AG10803 (cell line): ENCODE measurements at places on chromosomes 6 and 20.
A peak's percentile ranks its signal among the peaks of the same experiment; 100 is the strongest.

GRCh38 chr20:385448-385847 is 4.9 kb downstream of the TRIB3 start:
- DNase-seq, result no peak

DNA sequence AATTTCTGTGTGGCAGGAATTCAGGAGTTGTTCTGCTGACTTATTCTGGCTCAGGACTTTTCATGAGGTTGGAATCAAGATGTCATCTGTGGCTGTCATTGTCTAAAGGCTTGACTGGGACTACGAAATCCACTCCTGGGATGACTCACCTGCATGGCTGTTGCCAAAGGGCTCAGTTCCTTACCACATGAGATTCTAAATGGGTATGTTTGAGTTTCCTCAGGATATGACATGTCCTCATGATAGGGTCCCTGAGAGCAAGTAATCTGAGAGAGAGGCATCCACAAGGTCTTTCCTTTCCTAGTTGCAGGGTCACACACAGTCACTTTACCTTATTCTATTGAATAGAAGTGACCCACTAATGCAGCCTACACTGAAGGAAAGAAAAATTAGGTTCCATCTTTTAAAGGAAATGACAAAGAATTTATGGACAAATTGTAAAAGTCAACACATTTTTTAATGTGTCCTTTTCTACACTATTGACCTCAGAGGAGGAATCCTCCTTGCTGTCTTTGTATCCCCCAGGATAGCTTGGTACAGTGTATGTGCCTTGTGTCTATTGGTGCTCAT is 1025.0 kb upstream of the GJE1 start:
- peak; percentile 43 for DNase-seq

- peak; percentile 81 for DNase-seq
These were observed 302.3 kb downstream of the TENT5A start for GRCh38 chr6:81450180-81450579.

DNA sequence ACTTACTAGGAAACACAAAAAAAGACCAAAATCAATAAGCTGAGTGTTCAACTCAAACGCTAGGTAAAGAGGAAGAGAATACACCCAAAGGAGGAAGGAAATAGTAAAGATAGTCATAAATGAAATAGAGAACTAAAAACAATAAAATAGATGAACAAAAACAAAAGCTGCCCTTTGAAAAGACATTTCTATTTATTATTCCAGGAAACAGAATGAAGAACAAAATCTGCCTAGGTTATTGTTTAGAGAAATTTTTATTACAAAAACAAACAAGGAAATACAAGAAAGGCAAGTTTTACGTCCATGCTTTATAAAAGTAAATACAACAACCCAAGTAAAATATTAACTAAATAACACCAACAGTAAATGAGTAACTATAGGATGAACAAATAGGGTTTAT is 20.1 kb downstream of the HLA-DMB start:
- no peak for DNase-seq

DNA sequence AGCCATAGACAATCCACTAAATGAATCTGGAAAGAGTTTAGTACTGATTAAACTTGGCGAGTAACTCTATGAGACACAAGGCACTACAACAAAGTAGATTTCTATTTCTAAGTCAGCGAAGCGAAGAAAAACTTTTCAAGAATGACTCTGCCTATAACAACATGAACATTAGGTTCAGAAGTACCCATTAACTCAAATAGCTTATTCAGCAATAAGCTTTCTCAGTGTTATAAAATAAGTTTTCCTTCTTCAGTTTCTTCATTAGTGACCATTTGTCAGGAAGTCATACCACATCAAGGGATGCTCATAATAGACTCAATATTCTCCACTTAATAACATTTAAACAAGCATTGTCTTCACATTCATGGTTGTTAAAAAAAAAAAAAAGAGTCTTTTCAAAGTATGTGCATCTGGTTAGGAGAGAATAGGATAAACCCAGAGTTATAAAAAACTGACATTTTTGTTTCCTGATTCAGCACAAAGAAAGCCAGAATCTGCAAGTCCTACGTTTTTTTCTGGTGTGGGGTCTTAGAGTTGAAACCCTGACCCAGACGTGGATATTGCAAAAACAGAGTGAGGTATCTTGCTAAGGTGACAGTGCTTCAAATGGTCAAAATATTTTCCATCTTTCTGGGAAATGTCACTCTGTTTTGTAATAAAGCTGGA is 148.2 kb upstream of the PREP start:
- DNase-seq, result peak; percentile 31
